ENCODE measurements at places on chromosomes 1 and 21.
A peak's percentile ranks its signal among the peaks of the same experiment; 100 is the strongest.

GRCh38 chr1:23732363-23733224, 10.7 kb upstream of the ELOA start:
- no peak for DNase-seq

- DNase-seq, result no peak
Observed at GRCh38 chr1:166197141-166197540, 30.3 kb upstream of the FAM78B start.

- no peak for DNase-seq
Observed at GRCh38 chr1:156998840-156999500, 46.6 kb downstream of the ARHGEF11 start.

DNA sequence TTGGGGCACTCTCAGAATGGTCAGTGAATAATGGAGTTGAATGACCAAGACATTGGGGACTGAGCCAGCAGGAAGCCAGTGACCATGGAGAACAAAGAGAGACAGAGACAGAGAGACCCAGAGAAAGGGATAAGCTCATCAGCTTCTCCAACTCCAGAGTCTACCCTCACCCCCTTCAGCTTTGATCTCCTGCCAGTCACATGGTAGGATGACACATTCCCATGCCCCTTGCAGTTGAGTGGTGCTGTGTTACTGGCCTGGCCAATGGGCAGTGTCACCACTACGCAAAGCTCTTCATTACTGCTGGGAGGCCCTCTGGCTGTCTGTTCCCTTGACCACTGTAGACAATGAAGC, 643.5 kb downstream of the AJAP1 start:
- DNase-seq, result peak; percentile 33

DNA sequence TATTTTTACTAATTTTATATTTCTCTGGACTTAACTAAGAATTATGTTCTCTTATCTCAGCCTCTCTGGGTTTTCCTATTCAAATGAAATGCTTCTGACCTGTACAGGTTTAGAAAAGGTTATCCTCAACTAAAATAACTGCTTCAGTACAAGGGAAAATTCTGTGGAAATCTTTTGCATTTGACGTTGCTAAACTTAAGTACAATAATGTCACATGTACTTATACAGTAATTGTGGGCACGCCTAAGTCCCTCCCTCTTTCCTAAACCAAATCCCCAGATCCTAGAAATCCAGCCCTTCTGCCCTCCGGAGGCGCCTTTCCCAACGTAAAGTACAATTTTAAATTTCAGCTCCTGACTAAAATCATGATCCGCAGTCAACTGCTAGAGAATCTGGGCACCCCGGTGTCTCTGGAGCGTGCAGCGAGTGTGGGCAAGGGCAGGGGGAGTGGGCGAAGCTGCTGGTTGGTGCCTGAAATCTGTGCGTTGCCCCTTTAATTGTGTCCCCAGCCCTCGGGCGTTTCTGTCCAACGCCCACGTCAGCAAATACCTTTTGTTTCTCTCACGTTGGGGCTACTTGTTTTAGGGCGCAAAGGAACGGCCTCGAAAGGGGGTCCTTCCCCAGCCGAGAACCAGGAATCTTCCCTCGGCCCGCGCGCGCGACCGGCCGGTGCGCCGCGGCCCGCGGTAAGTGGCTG, at the start of gene ZBTB8A:
Gene ZBTB8A, plus strand, starts transcription at position 541 of the 697 bp plus-strand sequence. CDS start 53,505 bp downstream, outside the sequence.
- no peak for DNase-seq

DNA sequence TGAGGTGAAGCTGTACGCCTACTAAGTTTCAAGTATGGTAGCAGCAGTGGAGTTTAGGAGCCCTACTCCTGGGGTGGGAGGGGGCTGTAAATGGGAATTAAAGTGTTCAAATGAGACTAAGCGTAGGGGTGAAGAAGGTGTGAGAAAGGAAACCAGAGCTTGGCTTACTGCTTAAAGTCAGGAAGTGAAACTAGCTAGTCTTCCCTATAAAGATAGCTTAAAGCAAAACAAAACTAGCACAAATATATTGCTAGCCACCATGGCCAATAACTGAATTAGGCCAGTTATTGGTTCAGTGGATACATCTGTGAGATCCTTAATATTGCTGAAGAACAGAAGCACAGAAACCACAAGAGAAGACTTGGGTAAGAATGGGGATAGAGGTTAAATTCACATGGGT, 492.2 kb upstream of the PKN2 start:
- DNase-seq, result no peak

- no peak for DNase-seq
Observed at GRCh38 chr21:29092102-29092959, 18.9 kb upstream of the CCT8 start.

DNA sequence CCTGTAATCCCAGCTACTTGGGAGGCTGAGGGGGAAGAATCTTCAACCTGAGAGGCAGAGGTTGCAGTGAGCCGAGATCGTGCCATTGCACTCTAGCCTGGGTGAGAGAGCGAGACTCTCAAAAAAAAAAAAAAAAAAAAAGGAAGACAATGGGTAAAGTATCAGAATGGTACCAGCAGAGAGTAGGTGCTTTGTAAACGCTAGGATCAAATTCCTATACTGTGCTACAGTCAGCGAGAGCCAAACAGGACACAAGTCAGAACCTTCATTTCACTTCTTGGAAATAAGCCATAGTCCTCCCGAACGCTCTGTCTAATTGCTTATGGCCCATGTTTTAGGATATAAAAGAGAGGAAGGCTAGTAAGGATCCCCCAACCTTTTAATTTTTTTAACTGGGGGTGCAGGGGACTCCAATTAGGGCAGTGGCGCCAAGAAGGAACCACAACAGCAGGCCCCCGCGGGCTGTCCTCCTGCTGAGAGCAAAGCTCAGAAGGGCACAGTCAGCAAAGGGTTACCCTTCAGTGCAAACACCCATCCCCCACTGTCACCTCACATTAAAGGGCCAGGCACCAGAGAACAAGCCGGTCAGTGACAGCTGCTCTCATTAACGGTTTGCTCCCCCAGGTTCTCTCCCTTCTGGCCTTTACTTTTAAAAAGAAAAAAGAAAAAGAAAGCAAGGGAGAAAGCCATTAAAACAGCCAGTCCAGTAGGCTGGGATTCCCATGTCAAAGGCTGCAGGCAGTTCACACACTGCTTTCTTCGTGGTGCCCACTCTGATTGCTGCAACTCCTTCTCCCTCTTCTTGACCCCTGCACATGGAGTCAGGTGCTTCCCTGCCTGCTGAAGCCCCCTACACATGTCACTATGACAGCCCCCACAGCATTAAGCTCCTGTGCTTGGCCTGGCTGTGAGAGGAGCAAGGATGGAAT, 69.4 kb downstream of the PLPP3 start:
- DNase-seq, result no peak

DNA sequence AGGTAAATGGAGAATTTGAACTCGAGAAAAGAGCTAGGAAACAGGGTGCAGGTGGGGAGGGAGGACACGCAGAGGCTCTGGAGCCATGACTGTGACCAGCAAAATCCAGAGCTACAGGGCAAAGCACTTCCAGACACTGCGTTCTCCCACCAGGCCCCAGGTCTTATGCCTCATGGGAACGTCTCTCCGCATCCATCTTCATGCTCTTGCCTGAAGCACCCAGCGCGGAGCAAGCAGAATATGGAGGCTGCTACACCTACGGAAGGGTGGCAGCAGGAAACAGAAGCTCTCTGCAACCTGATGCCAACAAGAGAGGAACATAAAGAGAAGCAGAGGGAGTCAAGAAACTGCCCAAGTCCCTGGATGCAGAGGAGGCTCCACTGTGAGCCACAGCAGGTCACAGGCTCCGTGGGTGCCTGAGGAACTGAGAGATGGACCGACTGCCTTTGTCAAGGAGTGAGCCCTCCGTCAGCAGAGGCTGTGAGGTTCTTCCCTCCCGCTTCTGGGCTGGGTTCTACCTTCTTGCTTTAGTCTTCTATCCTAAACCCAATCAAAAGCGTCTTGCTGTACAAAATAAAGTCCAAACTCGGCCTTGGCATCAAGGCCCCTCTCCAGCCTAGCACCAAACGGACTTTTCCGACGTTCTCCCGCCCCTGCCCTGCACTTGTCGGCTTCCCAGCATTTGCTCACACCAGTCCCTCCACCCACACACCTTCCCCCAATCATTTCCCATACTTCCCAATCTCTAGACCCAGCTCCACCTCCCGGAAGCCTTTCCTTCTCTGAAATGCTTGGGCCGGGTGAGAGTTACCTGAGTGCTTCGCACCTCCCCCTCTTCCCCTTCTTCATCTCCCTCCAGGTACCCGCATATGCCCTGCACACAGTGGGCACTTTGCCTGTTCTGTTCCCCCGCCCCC, 930 bp downstream of the DHCR24 start:
- DNase-seq, result peak; percentile 30

- DNase-seq, result no peak
Observed at GRCh38 chr1:188127507-188127906, 1298.8 kb downstream of the PLA2G4A start.

DNA sequence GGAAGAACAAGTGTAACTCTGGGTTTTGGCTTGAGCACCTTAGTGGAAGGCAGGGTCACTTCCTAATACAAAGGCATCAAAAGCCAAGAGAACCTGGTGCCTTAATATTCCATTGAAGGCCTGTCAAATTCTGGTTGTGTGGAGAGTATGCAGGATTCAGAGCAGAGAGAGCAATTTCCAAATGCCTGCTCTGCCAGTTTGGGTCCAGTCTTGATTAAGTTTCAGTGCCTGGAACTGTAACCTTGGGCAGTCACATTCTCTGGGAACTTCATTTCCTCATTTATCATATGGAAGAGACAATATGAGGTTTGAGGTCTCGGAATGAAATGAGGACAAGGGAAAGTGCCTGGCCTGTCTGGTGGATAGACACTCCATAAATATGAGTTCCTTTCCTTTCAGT, 198.0 kb upstream of the C8B start:
- no peak for DNase-seq

GRCh38 chr1:187096689-187097088, 267.9 kb downstream of the PLA2G4A start:
- DNase-seq, result no peak

GRCh38 chr1:47189844-47190508, at the start of gene PDZK1IP1:
PDZK1IP1 (minus strand) TSS chr1:47190036; CDS start chr1:47189932, 104 bp downstream.
- DNase-seq, result no peak

Data from hippocampal formation (tissue), 2 donors.